ENCODE measurements at places on chromosomes 16 and 17.

- DNase-seq = peak; percentile 10
Observed at GRCh38 chr17:74957935-74958740, 14.4 kb downstream of the HID1 start.

DNA sequence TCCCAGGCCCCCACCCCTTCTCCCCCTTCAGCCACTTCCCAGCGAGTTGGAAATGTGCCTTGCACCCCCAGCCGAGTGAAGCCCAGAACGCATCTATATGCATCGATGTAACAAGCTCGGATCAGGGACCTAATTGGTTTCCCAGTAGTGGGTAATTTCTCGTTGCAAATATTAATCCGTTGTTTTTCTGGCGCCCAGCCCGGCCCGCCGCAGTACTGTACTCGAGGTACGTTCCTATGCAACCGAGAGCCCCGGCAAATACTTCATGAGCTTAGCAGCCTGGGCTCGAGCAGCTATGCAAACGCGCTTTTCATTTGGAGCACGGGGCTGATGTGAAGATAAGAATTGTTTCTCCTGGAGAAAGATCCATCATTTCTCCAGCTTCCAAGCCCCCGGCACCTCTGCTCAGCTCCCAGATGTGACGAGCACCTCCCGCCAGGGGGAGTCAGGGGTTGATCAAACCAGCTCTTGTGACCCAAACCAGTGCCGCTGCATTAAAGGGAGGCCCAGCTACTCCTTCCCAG is 229.8 kb downstream of the KATNIP start:
- peak; percentile 49 for DNase-seq

DNA sequence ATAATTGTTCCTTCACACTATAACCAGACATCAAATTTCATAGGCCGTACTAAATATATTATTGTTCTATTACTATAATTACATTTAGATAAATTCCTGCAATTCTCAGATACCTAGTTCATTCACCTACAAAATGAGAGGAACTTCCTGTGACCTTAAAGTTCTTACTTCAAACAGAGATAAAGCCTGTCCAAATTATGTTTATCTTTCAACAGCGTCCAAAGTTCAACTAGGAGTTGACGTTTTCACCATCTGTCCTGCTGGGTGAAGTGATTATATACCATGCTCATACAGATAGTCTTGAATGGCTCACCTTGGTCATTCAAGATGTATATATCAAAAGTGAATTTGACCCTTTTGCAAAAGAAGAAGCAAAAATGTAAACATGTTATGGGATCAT is 440.6 kb downstream of the CDH8 start:
- DNase-seq = no peak

GRCh38 chr16:80569440-80570105 is 28.8 kb downstream of the DYNLRB2 start:
- no peak for DNase-seq

- no peak for DNase-seq
Observed at GRCh38 chr16:27424772-27425498, 23.0 kb downstream of the IL21R start.

- no peak for DNase-seq
Observed at GRCh38 chr16:87496447-87496801, 3.6 kb upstream of the ZCCHC14 start.

GRCh38 chr17:13884347-13884746 is 185.0 kb upstream of the COX10 start:
- no peak for DNase-seq

DNA sequence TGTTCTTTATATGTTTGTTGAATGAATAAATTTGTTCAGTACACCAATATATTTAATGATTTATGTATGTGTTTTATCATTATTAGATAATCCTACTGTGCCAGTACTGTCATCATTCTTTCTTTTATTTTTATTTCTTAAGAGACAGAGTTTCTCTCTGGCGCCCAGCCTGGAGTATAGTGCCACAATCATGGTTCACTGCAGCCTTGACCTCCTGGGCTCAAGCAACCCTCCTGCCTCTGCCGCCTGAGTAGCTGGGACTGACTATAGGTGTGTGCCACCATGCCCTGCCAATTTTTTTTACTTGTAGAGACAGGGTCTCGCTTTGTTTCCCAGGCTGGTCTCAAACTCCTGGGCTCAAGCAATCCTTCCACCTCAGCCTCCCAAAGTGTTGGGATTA is 41.8 kb downstream of the PAFAH1B1 start:
- DNase-seq = no peak

DNA sequence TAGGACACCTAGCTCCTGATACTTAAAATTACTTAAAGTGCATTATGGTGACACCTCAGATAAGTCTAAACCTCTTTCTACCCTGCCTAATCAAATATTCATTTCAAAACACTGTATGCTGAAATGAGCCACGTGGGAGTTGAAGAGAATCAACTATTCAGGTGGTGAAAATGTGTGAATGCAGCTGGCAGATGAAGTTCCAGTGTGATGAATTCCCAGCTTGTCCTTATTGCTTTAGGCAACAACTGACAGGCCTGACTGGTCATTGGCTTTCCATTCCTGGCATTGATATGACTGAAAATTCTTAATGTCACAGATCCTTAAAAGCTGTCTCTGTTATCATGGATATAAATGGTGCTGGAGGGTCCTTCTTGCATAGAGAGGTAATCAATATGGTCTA is 301.9 kb upstream of the TBX2 start:
- DNase-seq = no peak

- no peak for DNase-seq
Observed at GRCh38 chr17:77926981-77927380, 31.5 kb upstream of the TNRC6C start.

DNA sequence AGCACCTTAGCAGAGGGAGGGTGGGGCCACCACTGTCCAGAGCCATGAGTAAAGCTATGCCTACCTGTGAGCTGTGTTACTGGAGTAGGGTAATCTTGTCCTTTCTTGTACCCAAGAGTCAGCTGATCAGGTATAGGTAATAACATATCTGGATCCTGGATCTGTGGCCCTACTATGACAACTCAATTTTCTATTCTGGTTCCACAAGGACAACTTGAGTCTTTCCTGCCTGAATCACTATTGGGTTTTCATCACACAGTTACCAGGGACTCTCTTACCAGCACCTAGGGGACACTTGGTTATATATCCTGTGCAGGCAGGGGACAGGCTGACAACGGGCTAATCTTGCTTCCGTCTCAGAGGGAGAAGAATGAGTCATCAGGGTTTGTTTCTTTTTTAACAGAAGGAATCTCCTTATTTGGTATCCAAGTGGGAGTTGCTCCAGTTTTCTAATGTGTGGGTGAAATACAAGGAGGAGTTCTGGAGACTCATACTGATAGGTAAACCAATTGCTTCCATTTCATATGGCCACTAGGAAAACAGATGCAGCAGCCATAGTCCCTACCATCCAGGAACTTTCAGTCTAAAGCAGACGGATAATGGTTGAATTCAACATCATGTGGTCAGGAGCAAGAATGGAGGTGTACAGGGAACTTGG is 6.8 kb downstream of the ZNF267 start:
- no peak for DNase-seq

Data from caudate nucleus (tissue), 63 donors.